ENCODE measurements at places on chromosomes 3 and 15.

GRCh38 chr15:71730277-71731144 lies 79.8 kb upstream of the NR2E3 start:
- DNase-seq = no peak

- DNase-seq = no peak
Observed at GRCh38 chr3:183824761-183825455, 469 bp downstream of the MAP6D1 start.

- no peak for DNase-seq
Observed at GRCh38 chr15:90881978-90882721, 2.2 kb upstream of the FES start.

GRCh38 chr3:184391266-184391665 lies 11.4 kb downstream of the CHRD start:
- DNase-seq = no peak

GRCh38 chr15:74174219-74174957 lies 878 bp downstream of the ISLR start:
- DNase-seq = no peak

GRCh38 chr3:196662711-196663571 lies 23.4 kb downstream of the NRROS start:
- no peak for DNase-seq

GRCh38 chr15:99454107-99454809 lies 111.5 kb upstream of the MEF2A start:
- no peak for DNase-seq

GRCh38 chr3:30199096-30199759 lies 407.2 kb upstream of the TGFBR2 start:
- peak; percentile 57 for DNase-seq

DNA sequence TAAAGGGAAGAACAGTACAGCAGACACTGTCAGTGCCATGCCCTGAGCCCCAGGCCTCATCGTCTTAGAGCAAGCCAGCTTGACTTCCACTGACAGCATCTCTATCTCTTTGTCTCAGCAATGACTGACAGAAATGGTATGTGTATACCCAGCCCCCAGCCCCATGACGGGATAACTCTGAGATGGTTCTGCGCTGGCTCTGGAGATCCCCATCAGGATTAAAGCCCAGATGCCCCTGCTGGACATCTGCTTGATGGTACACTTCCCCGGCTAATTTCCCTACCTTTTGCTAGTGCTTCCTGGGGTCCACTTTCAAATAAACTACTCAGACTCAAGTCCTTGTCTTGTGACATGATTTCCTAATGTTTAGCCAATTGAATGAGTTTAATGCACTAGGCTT lies 7.6 kb downstream of the NMNAT3 start:
- no peak for DNase-seq

DNA sequence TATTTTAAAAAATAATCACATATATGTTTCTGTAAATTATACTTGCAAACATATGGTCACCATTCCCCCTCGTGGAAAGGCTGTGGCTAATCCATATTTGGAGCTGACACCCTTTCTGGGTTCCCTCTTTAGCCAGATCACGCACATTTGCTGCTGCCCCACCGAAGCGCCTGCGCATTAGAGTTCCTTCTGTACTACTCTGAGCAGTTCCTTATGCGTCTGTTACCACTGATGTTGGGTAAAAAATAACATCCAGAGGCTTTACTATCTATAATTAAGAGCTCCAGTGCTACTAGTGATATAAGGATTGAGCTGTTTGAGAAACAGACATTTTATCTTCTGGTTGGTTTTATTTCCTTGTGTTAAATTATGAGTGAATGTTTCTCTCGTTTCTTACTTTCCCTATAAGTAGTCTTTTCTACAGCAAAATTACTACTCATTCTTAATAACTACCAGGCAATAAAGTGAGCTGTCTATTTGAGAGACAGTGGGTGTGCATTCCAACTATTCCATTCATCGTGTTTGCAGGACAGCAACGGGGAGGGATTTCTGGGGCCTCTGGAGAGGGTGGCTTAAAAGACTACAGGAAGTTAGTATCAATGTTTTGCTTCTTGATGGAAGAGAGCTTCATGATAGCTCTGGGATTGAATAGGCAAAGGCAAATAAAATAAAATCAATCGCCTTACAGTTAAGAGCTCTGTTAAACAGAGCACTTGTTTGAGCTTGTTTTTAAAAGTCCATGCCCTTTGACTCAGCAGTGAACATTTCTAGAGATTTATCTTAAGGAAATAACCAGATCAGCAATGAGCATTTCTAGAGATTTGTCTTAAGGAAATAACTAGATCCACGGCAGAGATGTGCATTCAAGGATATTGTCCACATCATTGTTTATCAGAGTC lies 245.2 kb downstream of the CD47 start:
- DNase-seq = no peak

GRCh38 chr3:72128921-72129320 lies 344.0 kb upstream of the PROK2 start:
- no peak for DNase-seq

DNA sequence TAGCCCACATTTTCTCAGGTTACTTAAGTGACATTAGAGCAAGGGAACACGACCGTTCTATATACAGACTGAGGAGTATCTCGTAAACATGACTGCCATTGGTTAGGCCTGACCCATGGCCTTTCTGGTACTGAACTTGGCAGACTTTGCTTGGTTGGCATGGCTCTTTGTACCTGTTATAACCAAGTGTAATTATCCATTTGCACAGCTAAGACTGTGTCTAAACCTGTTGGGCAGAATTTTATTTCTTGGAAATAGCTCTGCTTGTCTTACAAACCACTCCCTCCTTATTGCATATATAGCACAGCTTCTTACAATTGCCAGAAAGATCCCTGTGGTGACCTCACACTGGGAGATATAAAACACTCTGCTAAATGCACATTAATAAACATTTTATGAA lies 106.9 kb downstream of the P2RY1 start:
- no peak for DNase-seq

- no peak for DNase-seq
Observed at GRCh38 chr3:197369545-197369944, 71.1 kb upstream of the DLG1 start.

GRCh38 chr3:122219242-122219872 lies 35.9 kb downstream of the CASR start:
- DNase-seq = no peak

DNA sequence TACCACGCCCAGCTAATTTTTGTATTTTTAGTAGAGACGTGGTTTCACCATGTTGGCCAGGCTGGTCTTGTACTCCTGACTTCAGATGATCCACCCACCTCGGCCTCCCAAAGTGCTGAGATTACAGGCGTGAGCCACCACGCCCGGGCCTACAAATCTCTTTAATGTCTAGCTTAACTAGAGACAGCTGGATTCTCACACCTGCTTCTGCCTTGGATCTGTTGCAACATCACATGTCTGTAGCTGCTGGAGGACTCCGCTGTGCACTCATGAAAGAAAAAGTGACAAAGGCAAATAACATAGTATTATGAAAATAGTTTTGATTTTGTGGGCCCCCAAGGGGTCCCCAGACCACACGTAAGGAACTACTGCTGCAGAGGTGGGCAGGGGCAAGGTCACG lies 85.9 kb downstream of the NCEH1 start:
- DNase-seq = no peak

DNA sequence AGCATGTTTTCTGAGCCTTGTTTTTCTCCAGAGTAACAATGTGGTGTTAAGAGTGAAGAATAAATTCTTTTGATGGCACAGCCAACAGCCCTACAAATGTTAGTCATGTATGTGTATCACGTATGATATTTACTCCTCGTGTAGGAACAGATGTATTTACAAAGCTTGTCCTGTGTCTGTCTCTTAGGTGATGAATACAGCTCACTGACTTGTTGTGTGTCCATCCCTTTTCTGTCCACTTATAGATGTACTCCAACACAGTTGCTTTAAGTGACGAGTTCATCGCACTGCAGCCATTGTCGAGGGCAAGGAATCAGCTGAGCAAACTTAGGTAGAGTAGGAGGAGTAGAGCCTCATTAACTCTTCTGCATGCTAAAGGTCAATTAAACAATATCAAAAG lies 78.1 kb downstream of the DCUN1D1 start:
- no peak for DNase-seq

GRCh38 chr3:13141183-13141582 lies 68.0 kb upstream of the IQSEC1 start:
- DNase-seq = no peak

- no peak for DNase-seq
Observed at GRCh38 chr3:98581474-98581873, 11.9 kb downstream of the CPOX start.

DNA sequence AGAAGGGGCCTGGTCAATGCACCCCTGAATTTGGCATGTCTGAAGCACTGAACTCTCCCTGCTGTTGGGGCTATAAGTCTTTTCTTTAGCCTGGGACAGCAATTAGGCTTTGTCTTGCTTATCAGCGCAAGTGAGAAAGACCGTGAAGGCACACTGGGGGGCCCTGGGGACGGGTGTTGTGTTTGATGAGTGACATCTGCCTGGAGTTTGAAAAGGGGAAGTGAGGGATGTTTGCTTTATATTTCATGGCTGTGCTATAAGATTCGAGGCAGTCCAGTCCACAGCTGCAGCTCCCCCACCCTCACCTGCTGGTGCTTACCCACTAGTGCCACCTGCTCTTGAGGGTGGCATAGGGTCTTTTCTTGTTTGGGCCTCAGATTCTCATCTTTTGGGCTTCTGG lies 44.8 kb downstream of the CEMIP start:
- no peak for DNase-seq

DNA sequence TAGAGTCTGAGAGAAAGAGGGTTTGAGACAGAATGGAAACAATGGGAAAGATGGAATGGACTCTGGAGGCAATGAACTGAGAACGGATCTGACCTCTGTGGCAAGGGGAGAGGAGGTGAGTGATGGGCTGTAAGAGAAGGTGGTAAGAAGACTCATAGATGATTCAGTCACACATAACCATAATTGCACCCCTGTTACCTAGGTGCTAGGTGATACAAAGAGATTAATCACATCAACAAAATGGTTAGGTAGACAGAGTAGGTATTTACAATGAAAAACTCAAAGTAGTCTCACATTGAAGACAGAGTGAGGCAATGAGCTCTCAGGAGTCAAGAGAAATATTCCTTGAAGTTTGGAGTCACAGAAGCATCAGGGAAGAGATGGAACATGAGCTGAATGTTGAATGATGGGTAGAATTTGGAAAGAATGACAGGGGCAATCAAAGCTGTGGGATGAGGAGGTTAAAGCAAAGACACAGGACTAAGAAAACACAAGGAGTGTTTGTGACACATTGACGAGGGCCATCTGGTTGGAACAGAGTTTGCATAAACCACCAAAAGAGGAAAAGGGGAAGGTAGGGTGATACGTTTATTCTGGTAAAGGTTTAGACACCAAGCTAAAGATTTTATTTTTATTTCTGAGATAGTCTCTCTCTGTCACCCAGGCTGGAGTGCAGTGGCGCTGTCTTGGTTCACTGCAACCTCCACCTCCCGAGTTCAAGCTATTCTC lies 32.7 kb downstream of the MME start:
- DNase-seq = no peak

- no peak for DNase-seq
Observed at GRCh38 chr3:141371882-141372281, 3.6 kb downstream of the ZBTB38 start.

- DNase-seq = no peak
Observed at GRCh38 chr15:62545467-62546227, 380.6 kb upstream of the C2CD4B start.

DNA sequence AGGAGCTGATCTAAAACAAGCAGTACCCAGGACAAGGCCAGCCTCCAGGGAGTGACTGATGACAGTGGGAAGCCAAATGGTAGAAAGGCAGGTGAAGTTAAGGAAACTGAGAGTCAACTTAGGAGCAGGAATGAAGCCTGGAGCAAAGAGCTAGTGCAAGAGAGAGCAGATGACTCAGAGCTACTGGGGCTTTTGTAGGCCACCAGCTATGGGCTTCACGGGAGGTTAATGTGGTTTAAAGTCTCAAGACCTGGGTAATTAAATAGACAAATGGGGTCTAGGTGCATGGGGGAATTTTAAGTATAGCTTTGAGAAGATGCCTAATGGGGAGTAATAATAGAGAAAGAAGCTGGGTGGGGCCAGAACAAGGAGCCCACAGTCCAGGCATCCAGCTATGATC lies 3.1 kb downstream of the CD86 start:
- no peak for DNase-seq

- no peak for DNase-seq
Observed at GRCh38 chr3:8445861-8446260, 55.8 kb upstream of the LMCD1 start.

DNA sequence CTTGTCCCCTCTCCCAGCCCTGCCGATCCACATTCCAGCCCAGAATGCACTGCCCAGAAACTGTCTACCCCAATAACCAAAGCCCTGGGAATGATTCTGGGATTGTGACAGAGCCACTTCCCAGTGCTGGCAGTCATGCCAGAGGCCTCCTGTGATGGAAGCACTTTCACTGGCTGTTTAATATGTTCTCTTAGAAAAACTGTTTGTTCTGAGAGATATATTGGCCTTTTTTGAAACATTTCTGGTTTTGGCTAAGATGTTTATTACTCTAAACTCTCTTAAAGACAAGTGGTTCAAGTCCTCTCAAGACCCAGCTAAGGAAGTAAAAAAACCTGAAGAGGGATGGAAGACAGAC lies 74.0 kb upstream of the HACD2 start:
- DNase-seq = no peak

DNA sequence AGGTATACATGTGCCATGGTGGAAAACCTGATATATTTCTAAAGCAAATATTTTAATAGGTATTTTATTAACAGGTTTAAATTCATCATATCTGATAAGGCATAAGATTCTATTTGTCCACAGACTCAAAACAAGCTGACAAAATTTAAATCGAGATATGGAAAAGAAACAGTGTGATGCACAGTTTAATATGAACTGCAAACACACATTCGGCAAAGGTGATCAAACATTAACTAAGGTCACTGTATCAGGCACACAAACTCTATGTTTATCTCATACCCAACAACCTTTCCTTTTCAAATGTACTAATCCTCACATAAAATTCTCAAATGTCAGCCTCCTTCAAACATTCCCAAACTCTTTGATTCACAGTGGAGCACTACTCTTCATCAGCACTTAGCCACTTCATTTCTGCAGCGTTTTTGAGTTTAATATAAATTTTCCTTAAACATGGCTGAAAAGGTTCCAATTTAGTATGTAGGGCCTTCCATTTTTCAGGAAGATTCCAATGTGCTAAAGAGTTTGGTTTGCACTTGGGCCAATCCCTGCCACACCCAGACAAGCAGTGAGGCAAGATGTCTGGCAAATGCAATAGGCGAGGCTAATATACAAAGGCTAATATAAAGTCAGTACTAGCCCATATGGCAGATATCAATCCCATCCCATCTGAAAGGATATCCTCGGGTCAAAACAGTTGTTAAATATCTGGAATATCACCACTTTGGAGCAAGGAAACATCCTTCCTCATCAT lies 84.6 kb downstream of the GBE1 start:
- DNase-seq = no peak

DNA sequence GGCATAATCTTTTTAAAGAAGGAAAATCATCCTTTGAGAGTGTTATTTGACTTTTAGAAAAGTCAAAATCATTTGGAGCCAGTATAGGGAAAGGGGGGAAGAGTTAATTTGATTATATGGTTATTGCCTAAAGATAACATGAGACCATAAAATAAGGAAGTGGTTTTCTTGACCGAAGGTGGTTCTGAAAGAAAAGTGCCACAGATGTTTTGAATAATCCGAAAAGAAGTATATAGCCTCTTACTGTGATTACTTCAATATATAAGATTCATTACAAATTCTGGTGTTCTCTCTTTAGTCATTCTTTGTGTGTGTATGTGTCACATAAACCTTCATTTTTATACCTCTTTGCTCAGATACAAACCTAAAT lies 1.1 kb downstream of the DNAJB11 start:
- no peak for DNase-seq
